ENCODE measurements at places on chromosomes 16 and 17. TPM values are rescaled to one million over a fixed set of nuclear protein-coding genes. Genes with fewer than 3 reads are reported as not detected.

KRT40 gene
- not detected for total RNA-seq

RNF227 gene
- 0.86 TPM for total RNA-seq

CHTF18 gene
- 3.9 TPM for total RNA-seq

NLRC3 gene
- total RNA-seq = 0.47 TPM

RAB37 gene
- 0.62 TPM for total RNA-seq

MT1G gene
- total RNA-seq = 7.8 TPM

- DNase-seq = peak; percentile 92
Measured at GRCh38 chr17:77734371-77735080, 224.0 kb upstream of the TNRC6C start.

- DNase-seq = no peak
Measured at GRCh38 chr17:29168079-29168758, 12.0 kb downstream of the MYO18A start.

- no peak for DNase-seq
Measured at GRCh38 chr17:18994631-18995030, 9.9 kb downstream of the FAM83G start.

DNA sequence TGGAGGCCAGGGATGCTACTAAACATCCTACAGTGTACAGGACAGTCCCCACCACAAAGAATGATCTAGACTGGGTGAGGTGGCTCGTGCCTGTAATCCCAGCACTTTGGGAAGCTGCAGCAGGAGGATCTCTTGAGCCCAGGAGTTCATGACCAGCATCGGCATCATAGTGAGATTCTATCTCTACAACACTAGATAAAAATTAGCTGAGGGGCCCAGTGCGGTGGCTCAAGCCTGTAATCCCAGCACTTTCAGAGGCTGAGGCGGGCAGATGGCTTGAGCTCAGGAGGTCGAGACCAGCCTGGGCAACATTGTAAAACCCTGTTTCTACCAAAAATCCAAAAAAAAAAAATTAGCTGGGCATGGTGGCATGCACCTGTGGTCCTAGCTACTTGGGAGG, 5.4 kb upstream of the ZNF500 start:
- no peak for DNase-seq

GRCh38 chr17:67105213-67105612, 60.9 kb downstream of the CACNG1 start:
- no peak for DNase-seq

DNA sequence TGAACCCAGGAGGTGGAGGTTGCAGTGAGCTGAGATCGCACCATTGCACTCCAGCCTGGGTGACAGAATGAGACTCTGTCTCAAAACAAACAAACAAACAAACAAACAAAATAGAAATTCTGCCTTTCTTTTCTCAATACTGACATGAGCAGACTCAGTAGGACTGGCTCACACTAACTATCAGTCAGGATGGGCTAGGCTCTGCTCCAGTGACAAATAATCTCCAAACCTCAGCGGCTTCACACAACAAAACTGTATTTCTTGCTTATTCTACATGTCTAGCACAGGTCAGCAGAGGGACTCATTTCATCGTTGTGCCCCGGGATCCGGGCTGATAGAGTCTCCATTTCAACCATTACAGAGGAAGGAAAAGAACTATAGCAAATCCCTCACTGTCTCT, 26.5 kb upstream of the N4BP1 start:
- DNase-seq = no peak

DNA sequence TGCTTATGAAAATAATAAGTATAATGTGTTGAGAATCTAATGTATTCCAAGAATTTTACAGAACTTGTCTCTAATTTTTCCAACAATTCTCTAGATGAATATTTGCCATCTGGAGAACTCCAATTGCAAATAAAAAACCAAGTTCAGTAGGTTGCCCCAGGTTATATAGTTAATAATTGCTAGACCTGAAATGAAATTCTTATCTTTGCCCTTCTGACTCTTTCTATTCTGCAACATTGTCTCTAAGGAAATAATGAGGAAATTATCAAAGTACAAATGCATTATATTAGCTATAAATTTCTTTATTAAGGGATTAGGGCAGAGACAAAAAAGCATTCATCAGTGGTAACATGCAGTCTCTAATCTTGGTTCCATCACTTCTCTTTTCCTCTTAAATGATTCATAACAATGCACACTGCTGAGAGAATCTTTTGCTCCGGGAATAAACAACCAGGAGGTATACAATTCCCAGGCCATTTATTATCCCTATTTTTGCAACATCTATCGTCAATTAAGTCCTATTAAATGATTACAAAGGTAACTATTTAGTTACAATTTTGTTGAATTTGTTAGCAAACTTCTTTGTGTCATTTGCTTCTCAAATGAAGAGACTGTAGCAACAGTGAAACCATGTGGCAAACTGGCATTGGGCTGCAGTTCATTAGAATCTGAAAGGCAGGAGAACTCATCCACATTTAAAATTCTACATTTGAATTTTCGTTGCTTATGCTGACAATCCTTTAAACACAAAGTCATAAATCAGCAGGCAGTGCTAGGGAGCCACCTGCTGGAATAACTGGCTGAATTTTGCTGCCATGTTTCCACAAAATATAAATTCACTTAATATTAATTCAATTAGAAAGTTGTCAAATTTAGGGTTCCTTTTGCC, 349.6 kb downstream of the KIF2B start:
- no peak for DNase-seq

DNA sequence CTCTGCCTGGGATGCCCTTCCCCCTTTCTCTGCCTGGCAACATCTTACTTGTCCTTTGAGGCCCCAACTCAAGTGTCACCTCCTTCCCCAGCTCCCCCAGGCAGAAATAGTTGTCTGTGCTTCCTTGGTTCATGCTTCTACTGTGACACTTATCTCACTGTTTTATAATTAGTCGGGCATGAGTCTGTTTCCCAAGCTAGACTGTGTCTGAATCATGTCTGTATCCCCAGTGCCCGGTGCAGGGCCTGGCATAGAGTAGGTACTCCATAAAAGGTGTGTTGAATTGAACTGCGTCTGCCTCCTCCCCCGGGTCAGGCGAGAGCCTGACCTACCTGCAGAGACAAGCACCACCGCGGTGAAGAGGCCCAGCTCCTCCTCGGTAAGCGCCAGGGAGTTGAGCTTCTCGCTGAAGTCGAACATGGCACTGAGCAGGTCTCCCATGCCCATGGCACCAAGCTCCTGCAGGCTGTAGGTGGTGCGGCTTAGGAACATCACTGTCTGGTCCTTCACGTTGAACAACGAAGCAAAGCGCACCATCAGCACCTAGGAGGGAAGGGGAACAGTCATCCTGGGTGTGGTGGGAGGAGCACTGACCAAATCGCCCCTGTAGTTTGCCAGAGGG, 6.7 kb downstream of the NR1D1 start:
- peak; percentile 89 for DNase-seq

- no peak for DNase-seq
Measured at GRCh38 chr17:72724267-72724666, 368.2 kb downstream of the SLC39A11 start.

DNA sequence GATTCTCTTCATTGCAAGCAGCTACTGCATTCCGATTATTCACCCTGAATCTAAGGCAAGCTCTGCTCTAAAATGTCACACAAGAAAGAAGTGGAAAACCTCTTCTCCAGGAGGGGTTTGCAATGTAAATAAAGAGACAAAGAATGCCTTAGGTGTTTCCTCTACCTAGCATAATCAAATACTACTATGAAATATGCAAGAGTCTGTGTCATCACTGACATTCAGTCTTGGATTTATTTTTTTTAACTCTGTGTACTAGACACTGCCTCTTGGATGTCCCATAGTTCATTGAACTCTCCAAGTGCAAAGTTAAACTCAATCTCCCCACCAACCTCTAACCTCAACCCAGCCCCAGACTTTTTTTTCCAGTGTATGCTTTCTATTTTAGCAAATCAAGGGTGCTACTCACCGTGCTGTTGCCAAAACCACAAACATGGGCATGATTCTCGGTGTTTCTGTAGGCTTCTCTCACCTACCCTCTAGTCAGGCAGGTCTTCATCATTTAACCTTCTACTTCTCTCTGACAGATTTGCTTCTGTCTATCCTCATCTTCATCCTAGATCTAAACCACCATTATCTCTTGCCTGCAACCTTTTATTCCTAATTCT, 329.1 kb downstream of the CDH13 start:
- no peak for DNase-seq

DNA sequence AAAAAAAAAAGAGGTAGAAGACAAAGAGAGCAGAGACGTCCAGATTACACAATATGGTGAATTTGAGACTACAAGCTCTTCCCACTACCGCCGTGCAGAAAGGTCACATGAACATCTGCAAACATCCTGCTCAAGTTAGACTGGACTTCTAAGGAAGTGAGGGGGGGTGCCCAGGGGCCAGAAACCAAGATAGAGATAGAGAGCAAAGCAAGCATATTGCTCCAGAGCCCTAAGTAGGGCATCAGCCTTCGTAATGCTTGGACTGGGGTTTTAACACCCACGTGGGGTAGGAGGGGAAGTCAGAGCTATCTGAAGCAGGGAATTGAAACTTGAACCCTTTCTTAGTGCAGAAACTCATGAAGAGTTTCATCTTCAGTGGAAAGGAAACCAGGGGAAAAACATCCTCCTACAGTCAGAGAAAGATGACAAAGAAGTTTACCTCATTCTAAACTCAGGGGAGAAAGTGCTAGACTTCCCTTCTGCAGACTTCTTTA, 8.7 kb downstream of the CLEC19A start:
- peak; percentile 49 for DNase-seq

DNA sequence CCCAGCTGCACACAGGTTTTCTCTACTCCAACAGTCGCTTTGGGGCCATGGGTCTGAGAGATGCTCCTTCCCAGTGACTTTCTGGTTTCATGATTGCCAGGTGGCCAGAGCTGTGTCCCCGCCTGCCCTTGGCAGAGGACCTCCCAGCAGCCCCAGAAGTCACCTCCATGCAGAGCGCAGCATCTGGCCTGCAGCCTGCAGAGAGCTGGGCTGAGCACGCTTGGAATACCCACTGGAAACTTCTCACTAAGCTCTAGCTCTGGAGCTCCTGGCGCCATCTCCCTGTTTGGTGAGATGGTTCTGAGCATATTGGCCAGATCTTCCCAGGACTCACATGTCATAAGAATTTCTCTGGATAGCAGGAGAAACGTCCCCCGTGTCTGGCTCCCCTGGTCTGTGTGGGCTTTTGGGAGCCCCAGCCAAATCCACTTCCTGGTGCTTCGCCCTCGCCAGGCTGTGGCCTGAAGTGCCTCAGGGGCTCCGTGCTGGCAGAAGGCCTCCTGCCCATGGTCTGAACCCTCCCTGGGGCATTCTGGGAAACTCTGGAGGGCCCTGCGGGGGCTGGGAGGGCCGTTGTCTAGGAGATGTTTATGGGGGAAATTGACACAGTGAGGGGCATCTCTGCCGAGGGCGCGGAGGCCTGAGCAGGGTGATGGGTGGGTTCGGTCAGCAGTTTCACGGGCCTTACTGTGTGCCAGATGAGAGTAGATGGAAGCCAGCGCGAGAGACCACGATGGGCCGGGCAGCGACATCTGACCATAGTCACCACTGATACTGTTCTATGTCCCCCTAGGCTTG, 73.2 kb upstream of the CIBAR2 start:
- DNase-seq = peak; percentile 39

DNA sequence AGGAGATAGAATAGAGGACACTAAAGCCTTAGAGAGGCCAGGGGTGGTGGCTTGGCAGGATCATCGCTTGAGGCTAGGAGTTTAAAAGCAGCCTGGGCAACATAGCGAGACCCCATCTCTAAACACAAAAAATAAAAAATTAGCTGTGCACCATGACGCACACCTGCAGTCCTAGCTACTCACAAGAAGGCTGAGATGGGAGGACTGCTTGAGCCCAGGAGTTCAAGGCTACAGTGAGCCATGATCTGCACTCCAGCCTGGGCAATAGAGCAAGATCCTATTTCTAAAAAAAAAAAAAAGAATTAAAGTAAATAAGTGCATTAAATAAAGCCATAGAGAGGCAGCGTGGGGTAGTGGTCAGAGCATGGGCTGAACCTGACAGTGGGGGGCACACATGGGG, 19.1 kb downstream of the SBK1 start:
- DNase-seq = no peak

GRCh38 chr16:30186444-30186781, 3.0 kb downstream of the CORO1A start:
- DNase-seq = no peak

DNA sequence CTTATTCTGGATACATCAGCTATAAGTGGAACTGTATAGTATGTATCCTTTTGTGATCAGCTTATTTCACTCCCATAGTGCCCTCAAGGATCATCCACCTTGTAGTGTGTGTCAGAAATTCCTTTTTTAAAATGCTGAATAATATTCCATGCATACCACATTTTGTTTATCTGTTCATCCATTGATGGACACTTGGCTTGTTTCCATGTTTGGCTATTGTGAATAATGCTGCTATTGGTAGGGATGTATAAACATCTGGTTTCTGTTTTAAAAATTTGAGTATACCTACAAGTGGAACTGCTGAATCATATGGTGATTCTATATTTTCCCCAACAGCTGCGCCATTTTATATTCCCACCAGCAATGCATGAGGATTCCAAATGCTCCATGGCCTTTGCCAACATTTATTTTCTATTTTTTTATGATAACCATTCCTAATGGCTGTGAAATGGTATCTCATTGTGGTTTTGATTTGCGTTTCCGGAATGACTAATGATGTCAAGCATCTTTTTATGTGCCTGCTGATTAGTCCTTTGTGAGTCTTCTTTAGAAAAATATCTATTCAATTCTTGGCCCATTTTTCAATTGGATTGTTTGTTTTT, 11.6 kb downstream of the RCVRN start:
- DNase-seq = no peak

GRCh38 chr17:10275418-10275817, 77.0 kb upstream of the GAS7 start:
- DNase-seq = no peak

DNA sequence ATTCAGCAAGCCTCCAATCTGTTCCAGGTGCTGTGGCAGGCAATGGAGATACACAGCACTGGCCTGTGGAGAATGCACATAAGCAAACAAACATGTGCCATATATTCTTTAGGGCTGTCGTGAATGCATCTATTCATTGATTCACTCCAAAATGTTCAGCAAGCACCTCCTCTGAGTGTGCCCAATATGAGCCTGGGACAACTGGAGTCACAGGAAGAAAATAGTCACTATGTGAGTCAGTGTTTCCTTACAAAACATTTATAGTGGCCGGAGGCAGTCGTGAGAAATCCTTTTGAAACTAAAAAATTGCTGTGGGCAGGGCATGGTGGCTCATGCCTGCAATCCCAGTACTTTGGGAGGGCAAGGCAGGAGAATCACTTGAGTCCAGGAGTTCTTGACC, 310.1 kb downstream of the CA10 start:
- DNase-seq = no peak

DNA sequence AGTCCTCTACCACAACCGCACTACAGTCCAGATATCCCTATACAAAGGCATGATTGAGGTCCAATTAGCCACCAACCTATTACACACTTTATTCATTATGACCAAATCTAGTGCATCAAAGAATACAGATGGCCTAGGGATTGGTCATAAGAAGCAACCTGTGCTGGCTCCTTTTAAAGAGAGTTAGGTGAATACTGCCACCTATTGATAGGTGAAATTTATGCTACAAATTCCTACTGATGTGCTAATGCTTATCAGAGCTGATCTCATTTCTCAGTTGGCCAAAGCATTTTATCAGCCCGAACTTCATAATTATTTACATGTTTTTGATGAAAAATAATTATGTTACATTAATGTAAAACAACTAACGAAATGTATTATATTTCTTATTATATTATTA, 166.3 kb downstream of the ANKFN1 start:
- no peak for DNase-seq
